ENCODE measurements at places on chromosomes 2 and 18.

GRCh38 chr2:130336150-130336876 is 6.4 kb upstream of the IMP4 start:
- no peak for DNase-seq

DNA sequence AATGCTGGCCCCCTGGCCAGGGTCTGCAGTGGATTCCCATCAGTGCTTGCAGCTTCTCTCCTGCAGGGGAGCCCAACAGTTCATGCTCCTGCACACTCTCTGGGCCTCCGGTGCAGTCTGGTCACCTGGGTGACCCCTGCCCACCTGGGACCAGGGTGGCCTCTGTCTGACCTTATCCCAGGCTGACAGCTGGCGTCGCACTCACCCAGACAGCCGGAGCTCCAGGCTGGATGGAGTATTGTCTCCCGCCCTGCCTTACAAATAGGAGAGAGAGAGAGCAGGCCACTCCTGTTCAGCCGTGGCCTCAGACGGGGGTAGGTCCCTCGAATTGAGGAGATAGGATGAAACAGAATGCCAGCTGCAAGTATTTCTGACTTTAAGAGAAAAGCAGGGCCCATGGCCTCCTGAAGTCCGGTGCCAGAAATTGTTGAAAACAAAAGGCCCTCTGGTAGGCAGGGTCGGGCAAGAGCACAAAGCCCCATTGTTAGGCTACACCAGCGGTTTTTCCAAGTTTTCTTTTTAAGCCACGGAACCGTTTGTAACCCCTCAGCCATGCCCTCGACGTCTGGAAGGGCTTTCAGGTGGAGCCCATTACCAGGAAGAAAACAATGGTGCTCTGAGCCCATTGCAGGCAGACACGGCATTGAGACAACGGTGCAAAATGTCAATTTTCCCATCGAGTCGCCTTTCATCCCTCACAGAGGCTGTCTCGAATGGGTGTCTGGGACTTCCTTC is 258.4 kb downstream of the BCL11A start:
- DNase-seq: no peak

DNA sequence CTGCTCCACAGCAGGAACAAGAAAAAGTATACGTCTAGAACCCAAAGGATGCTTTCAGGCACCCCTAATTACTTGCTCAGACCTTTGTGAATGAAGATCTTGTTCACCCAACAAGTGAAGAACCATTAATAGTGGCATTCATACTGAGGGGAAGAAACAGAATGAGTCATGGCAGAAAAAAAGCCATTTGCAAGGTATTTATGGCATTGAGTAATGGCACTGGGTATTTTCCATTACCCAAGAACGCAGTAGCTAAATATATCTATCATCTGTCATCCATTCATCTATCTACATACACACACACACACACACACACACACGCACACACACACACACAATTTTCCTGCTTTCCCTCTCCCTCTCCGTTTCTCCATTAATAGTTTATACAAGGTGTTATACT is 56.4 kb upstream of the XIRP2 start:
- DNase-seq: no peak

- no peak for DNase-seq
Measured at GRCh38 chr2:160242893-160243564, 43.0 kb upstream of the ITGB6 start.

All from activated T-helper 1 cell treated with anti-CD3 and anti-CD28 coated beads, Interleukin-12 subunit alpha, Interleukin-12 subunit beta, Interleukin-2, Interleukin-4 antibody, amounts not matched to agents 30 ng/mL and 10 ng/mL and 1 ng/mL, durations not matched to agents 14 hours and 24 hours and 36 hours (primary cell).